ENCODE measurements at places on chromosomes 16 and 17.
A peak's percentile ranks its signal among the peaks of the same experiment; 100 is the strongest.

- no peak for DNase-seq
Measured at GRCh38 chr16:25031132-25031440, 15.9 kb upstream of the ARHGAP17 start.

GRCh38 chr16:9061358-9061813, 30.1 kb upstream of the HAPSTR1 start:
- DNase-seq: no peak

DNA sequence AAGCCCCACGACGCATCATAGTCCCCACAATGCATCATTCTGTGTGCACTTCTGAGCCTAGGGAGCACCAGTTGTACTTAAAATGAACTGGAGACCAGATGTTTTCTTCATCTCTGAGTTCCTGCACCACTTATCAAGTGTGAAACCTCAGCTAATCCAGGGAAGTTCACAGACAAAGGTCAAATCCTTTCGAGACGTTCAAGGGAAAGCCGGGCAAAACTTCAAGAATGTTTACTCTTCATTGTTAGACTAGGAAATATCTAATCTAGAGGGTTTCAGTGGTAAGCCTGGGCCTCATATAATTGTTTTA, 4.6 kb upstream of the PMP22 start:
- DNase-seq: no peak

GRCh38 chr17:11640463-11640814, 42.2 kb downstream of the DNAH9 start:
- no peak for DNase-seq

DNA sequence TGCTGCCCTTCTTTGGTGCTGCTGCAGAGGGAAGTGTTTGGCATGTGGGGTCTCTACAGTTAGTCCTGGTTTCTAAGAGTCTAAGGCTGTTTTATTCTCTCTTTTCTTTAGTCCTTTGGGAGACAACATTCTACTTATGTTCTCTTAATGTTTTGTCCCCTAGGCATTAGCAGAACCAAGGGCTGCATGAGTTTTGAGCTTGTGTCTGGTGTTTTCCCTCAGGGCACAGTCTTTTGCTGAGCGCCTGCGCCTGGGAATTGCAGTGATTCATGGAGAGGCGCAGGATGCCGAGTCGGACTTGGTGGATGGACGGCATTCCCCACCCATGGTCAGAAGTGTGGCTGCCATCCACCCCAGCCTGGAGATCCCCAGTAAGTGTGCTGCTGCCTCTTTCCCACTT, 41.1 kb upstream of the SLC5A10 start:
- no peak for DNase-seq

- no peak for DNase-seq
Measured at GRCh38 chr16:61024180-61024900, 1011.9 kb downstream of the CDH8 start.

- DNase-seq: no peak
Measured at GRCh38 chr17:44258811-44259351, 9.1 kb downstream of the SLC4A1 start.

DNA sequence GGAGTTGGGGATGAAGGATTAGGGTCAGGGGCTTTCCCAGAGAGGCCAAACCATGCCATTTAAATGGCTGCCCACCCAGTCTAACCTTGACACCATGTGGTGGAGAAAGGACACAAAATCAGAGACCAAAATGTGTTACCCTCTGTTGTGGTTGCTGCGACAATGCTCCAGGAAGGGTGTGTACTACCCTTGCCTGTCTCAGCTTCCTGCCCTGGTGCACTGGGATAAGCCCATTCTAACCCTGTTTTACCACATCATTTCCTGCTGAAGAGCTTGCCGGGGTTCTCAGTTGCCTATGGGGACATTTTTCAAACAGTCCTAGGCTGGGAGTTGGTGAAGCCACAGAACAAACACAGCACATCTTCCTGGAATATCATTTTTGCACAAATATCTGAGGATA, 4.9 kb downstream of the OR4D1 start:
- no peak for DNase-seq

DNA sequence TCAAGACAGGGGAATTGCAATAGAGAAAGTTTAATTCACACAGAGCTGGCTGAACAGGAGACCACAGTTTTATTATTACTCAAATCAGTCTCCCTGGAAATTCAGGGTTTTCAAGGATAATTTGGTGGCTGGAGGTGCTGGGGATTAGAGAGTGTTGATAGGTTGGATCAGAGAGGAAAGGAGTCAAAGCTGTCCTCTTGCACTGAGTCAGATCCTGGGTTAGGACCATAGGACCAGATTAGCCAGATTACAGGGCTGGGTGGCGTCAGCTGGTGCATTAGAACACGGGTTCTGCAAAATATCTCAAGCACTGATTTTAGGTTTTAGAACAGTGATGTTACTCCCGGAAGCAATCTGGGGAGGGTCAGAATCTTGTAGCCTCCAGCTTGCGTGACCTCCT, 1.8 kb upstream of the NSMCE1 start:
- no peak for DNase-seq

GRCh38 chr17:50618300-50618699, 16.4 kb upstream of the ABCC3 start:
- no peak for DNase-seq

GRCh38 chr16:24971718-24972117, 43.5 kb downstream of the ARHGAP17 start:
- DNase-seq: no peak

DNA sequence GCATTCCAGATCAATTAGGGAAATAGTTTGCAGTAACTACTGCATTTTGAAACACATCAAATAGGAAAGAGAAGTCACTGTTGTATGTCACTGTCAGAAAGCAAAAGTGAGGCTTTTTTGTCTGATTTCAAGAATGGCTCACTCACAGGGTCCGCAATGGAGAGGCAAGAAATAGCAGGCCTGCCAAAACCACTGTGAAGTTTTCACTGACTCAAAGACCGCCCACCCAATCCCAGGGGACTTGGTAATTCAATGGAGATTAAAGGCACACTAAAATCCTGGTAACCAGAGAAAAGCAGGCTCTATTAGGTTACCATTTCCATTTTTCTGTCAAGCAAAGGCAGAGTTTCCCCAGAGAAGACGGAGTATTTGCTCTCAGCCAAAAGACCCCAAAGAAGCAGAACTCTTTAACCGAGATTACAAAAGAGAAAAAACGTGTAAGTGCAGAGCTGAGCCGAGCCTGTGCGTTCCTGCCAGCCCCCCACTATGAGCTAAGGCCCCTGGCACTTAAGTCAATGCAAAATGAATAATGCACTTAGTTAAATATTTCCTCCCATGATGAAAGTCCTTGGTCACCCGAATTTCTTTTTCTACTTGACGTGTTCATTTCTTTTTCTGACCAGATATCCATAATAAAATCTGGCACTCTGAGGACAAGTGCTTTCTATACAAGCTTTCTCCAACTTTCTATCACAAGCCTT, 57.0 kb downstream of the FOXL1 start:
- DNase-seq: no peak

- no peak for DNase-seq
Measured at GRCh38 chr16:77913738-77914253, 108.6 kb upstream of the CLEC3A start.

GRCh38 chr17:1227917-1228780, 42.1 kb upstream of the BHLHA9 start:
- DNase-seq: peak; percentile 58

- no peak for DNase-seq
Measured at GRCh38 chr17:40956401-40957254, 10.1 kb downstream of the KRT39 start.

DNA sequence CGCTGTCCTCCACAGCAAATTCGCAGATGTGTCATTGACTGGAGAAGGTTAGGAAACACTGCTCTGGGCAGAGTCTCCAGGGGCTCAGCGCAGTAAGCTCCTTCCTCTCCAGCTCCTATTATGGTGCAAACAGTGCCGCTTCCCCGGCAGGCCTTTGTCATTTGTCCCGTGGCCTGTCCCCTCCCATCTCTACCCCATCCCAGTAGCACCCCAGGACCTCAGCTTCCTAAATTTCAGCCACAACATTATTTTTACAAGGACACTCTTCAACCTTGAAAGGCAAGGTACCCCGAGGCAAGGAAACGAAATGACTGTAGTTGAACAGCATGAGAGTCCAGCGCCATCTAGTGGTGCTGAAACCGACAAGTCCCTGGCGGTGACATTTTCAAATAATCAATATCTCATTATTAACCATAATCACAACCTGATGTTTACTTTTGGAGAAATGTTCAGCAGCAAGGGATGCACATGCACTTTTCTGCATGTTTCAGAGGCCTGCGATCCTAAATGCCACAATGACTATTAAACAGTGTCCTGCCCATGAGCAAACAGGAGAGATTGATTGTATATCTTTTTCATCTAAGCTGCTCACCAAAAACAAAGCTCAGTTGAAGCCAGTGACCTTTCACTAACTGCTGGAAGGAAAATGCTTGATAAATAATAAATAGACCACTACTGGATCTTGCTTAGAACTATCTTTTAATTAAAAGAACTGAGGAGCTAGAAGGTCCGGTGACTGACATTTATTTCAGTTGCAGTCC, 16.5 kb downstream of the MRPS23 start:
- peak; percentile 80 for DNase-seq

- no peak for DNase-seq
Measured at GRCh38 chr16:84024854-84025253, 17.7 kb downstream of the SLC38A8 start.

- DNase-seq: peak; percentile 93
Measured at GRCh38 chr17:40191237-40192208, 14.3 kb downstream of the RAPGEFL1 start.

DNA sequence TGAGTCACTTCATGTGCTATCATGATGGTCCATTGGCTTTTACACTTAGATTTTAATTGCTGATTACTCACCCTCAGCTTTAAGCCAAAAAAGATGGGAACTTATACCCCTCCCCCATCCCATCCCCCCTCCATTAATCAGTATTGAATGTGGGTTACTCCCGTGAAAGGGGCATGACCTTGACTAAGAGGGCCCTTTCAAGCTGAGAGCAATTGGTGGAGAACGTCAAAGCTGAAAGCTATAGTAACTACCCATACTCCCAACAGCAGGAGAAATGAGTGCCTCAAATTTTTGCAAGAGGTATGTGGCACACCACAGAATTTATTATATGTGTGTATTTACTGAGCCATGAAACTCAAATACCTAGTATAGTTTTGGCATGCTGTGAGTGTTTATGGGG, 99.7 kb upstream of the CDH8 start:
- no peak for DNase-seq

GRCh38 chr17:32757963-32758362, 119.0 kb downstream of the MYO1D start:
- DNase-seq: no peak

Measured in H9 (cell line).